ENCODE measurements at places on chromosomes 5 and 9.

GRCh38 chr5:332843-333242 is 11.3 kb downstream of the AHRR start:
- no peak for DNase-seq

DNA sequence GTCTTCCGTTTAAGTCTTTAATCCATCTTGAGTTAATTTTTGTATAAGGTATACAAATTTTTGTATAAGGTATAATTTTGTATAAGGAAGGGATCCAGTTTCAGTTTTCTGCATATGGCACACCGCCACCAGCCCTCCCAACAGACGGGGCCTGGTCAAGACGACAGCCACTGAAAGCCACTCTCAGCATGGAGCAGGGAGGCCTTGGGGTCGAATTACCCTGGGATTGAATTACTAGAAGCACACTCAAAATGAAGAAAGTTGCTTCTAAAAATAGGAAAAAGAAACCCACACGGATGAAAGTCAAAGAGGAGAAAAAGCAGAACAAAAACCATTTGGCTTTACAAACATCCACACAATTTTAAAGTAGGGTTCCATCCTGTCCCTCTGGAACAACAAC is 586.2 kb upstream of the ADAMTS16 start:
- no peak for DNase-seq

GRCh38 chr9:110967196-110967595 is 71.1 kb downstream of the LPAR1 start:
- no peak for DNase-seq

DNA sequence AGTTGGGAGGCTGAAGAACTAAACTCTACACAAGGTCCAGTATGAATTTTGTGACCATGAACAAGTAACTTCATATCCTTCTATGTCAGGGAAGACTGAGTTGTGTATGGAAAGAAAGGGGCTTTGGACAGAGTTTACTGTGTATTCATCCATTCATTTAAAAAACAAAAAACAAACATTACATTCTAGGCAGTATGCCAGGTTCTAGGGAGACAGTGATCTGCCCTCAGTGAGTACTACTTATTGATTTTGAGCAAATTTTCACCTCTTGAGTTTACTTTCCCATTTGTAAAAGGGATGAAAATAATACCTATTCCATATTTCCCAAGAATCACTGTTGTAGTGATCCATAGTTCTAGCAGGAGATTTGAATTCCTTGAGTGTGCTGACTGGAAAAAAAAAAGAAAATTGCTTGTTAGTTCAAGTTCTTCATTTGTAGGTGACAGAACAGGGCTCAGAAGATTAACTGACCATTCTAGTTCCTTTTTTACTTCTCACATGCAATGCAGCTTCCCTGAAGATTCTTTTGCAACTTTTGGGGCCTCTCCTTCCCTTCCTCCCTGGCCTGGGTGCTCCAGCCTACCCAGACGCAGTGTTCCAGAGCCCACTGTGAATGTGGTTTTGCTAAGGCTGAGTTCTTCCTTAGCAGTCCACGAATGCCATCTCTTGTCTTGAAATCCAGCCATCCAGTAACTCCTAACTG is 2.6 kb upstream of the GAPVD1 start:
- DNase-seq: no peak

- no peak for DNase-seq
Measured at GRCh38 chr5:118249386-118249785, 739.0 kb downstream of the DTWD2 start.

DNA sequence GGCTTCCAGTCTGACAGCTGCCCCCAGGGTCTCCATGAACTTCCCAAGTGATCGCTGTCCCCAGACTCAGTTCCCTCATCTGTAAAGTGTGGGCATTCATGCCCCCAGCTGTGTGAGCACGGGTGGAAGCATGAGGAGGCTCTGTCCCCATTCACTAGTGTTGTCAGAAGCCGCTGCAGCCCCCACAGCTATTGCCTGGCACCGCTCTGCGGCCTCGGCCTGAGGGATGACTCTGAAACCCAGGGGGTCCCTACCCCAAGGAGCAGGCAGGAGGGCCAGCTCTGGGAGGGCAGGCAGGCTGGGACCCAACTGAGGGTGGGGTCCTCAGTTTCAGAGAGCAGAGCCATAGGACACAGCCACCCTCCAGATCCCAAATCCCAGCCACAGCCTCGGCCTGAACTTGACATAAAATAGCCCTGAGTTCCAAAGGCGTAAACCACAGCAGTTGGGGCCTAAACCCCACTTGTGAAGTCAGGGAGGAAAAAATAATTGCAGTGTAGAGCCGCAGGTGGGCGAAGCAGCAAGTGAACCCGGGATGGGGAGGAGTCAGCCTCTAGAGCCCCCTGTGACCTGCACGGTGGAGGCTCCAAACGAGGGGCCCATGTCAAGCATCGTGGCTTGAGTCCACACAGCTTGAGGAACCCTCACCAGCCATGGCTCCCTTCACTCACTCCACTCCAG is 66.0 kb upstream of the ADAMTS2 start:
- DNase-seq: no peak

DNA sequence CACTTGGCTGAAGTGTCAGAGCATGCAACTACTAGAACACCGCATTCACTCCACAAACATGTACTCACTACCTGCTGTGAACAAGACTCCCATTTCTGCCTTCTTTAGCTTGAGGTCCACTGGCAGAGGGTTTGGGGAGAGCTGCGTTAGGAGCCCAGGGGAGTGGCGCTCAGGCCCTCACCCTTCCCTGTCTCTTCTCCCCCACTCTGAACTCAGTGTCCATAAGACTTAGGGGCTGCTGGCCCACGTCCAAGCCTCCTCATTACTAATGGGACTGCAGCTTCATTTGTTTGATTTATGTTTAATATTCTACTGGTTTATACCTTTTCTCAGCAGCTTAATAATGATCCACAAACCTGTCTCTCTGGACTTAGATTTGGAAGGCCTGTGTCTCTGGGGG is 70.9 kb downstream of the HSPA4 start:
- DNase-seq: no peak

DNA sequence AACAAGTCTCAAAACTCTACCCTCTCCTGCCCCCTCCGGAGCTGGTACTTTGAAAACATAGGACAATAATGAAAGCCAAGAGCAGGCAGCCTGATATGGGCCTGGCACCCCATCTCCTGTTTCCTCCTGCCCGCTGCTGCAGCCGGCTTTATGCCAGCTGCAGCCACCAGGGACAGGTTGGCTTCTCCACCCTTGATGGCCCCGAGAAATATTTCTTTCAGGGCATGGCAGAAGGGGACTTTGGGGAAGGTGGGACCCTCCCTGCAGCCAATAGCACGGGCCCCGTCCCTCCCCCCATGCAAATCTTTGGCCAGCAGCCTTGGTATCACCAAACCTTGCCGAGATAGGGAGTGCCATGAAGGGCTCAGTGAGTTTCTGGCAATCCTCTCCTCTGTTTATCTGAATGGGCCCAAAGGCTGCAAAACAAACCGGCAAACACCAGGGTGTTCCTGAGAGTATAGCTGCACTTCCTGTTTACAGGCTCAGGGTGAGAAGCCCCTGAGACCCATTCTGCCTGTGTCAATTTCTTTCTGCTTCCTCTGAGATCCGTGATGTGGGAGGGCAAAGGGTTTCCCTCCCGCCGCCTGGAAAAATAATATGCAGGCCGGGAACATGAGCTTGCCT is 73.4 kb upstream of the BOD1 start:
- no peak for DNase-seq

DNA sequence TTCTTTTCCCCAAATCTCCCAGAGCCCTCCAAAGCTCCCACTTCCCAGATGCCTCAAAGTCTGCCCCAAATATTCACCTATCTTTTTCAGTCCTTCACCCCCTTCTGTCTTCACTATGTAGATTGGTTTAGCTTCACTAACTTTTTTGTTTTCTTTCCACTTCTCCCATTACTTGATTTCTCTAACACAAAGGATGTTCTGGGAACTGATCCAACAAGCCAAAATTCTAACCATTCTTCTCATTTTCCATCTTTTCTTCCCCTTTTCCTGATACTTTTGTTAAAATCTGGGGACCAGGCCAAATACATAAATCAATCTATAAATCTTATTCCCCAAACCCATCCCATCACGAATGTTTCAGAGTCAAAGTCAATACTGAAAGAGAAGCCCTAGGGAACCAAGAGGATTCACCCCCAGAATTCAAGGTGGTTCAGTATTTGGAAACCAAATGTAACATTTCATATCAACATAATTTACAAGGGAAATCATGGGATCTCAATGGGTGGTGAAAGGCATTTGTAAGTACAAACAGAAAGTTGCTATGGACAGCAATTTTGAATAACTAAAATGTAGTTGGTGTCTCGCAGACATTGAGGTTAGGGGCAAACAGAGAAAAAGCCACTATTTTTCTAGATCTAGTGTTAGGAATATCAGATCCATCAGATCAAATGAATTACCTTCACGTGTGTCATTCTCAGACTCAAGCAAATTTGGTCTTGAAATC is 35.3 kb downstream of the APTX start:
- DNase-seq: no peak

DNA sequence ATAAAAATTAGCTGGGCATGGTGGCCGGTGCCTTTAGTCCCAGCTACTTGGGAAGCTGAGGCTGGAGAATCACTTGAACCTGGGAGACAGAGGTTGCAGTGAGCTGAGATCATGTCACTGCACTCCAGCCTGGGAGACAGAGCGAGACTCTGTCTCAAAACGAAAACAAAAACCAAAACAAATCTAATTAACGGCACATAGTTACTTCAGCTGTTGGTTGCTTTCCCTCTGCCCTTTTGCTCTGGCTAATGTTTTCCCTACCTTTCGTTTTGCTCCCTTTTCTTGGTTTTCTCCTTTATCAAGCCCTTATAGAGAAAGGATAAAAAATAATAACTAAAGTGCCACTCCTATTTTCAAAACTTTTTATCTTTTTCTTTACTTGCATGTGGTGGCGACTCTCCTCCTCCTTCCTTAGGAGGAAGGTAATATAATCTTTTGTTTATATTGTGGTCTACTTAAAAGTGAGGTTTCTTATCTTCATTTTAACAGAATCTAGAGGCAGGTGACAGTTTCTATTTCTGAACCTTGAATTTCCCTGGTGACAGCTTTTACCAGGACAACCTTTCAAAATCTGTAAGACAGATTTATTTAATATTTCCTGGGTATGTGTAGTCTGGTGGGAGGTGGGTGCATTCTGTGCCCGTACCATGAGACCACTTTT is 125.4 kb downstream of the ARHGEF28 start:
- no peak for DNase-seq

- DNase-seq: no peak
Measured at GRCh38 chr9:116247284-116247683, 93.7 kb downstream of the PAPPA start.

GRCh38 chr5:96049398-96050272 is 88.0 kb upstream of the ELL2 start:
- DNase-seq: peak; percentile 65

- DNase-seq: no peak
Measured at GRCh38 chr9:90064248-90064647, 459.4 kb downstream of the GADD45G start.

DNA sequence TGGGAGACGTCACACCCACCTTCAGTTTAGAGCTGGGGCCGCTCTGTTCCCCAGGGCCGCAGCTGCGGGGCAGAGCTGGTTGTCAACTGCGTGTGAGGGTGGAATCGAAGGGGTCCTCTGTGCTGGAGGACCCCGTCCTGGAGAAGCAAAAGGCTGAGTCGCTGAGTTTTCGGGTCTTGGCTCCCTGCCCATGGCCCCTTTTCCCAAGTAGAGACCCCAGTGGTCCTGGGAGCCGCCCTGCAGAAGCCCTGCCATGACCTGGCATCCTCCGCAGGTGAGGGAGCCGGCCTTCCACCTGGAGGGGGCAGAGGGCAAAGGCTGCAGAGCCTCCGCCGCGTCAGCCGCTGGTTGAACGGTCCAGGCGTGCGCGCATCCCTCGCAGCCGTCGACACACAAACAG is 90.4 kb upstream of the COL5A1 start:
- no peak for DNase-seq

GRCh38 chr9:127927988-127928675 is 2.4 kb downstream of the PIP5KL1 start:
- DNase-seq: no peak

GRCh38 chr5:75964008-75964407 is 119.2 kb upstream of the SV2C start:
- no peak for DNase-seq

GRCh38 chr9:107215381-107215780 is 67.7 kb upstream of the RAD23B start:
- DNase-seq: peak; percentile 15

- peak; percentile 53 for DNase-seq
Measured at GRCh38 chr5:127079994-127080491, 6.7 kb upstream of the C5orf63 start.

DNA sequence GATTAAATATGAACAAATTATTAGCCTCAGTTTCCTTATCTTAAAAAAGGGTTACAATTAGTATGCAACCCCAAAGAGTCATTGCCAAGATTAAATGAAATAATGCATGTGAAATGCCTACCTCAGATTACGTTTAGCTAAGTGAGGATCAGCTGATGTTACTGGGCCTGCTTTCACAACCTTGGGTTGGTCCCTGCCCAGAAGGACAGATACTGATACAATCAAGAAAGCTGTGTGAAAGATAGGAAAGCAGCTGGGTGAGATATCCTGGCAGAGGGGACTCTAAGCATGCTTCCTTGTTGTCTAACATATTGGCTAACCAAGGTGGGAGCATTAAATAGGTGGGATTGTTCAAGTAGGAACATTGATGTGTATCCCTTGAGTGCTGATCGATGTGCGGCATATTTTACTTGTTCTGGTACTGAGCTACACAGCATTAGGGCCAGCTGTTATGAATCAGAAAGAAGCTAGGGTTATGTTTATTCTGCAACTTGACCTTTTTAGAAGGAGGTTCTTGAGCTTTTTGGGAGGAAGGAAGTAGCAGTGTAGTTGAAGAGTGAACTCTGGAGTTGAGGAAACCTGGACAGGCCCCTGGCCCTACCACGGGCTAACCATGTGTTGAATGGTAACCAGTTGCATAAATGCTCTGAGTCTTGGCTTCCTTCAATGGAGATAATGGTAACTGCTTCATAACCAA is 28.9 kb downstream of the SNX24 start:
- peak; percentile 62 for DNase-seq

- DNase-seq: no peak
Measured at GRCh38 chr5:3377831-3378230, 217.8 kb upstream of the IRX1 start.

GRCh38 chr9:126293522-126293889 is 33.1 kb upstream of the MVB12B start:
- no peak for DNase-seq

- no peak for DNase-seq
Measured at GRCh38 chr9:81080900-81081299, 608.4 kb downstream of the TLE1 start.

DNA sequence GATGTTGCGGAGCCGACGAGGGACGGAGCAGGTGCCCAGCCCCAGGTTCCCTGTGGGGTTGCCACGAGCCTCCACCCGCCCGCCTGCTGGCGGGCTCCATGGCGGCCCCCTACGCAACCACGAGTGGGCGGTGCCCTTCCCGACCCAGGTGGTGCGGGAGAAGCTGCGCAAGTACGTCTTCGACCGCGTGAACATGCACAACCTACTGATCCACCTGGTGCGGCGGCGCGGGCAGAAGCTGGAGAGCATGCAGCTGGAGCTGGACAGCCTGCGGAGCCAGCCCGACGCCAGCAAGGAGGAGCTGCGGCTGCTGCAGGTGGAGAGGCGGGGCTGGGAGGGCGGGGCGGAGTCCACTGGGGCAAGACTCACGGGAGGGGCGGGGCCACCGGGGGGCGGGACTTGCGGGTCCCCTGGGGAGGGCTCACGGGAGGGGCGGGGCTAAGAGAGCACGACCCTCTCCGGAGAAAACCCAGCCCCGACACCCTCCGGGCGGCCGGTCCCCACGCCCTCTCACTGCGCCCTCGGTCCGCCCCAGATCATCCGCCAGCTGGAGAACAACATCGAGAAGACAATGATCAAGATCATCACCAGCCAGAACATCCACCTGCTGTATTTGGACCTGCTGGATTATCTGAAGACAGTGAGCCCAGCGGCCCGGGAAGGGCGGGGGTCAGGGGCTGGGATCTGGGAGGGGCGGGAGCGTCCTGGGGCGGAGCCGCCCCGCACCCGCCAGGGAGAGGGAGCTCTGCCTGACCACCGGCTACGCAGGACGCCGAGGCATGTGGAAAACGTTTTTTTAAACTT is 3.9 kb downstream of the CCDC183 start:
- peak; percentile 71 for DNase-seq
